ENCODE measurements at places on chromosomes 1 and 21. TPM values are rescaled to one million over a fixed set of nuclear protein-coding genes. Genes with fewer than 3 reads are reported as not detected.

The MKNK1 gene
- 16.3 TPM for total RNA-seq

The TENT5C gene
- total RNA-seq, result 0.09 TPM

The HCRTR1 gene
- 0.54 TPM for total RNA-seq

The CACNA1S gene
- total RNA-seq, result not detected

The OR6K3 gene
- total RNA-seq, result not detected

The COL11A1 gene
- total RNA-seq, result 0.09 TPM

The OR2G6 gene
- not detected for total RNA-seq

The TSACC gene
- not detected for total RNA-seq

The TNFRSF8 gene
- 0.09 TPM for total RNA-seq

The CELA2B gene
- total RNA-seq, result not detected

The GNG12 gene
- 190 TPM for total RNA-seq

The MCOLN3 gene
- not detected for total RNA-seq

The CFAP141 gene
- not detected for total RNA-seq

The GLIS1 gene
- 0.28 TPM for total RNA-seq

The SH3BGRL3 gene
- total RNA-seq, result 24.9 TPM

The ZBTB8B gene
- total RNA-seq, result under 0.01 TPM

The OSBPL9 gene
- 82.9 TPM for total RNA-seq

The TFAP2E gene
- total RNA-seq, result not detected

The NCF2 gene
- not detected for total RNA-seq

The SESN2 gene
- total RNA-seq, result 9.8 TPM

The LRRC71 gene
- 0.36 TPM for total RNA-seq

The TDRD10 gene
- total RNA-seq, result 2.5 TPM

The TBX19 gene
- total RNA-seq, result 0.18 TPM

All from endothelial cell of coronary artery (primary cell).